Ovary (tissue), 10 donors: ENCODE measurements at places on chromosomes 2 and 18.
A peak's percentile ranks its signal among the peaks of the same experiment; 100 is the strongest.

DNA sequence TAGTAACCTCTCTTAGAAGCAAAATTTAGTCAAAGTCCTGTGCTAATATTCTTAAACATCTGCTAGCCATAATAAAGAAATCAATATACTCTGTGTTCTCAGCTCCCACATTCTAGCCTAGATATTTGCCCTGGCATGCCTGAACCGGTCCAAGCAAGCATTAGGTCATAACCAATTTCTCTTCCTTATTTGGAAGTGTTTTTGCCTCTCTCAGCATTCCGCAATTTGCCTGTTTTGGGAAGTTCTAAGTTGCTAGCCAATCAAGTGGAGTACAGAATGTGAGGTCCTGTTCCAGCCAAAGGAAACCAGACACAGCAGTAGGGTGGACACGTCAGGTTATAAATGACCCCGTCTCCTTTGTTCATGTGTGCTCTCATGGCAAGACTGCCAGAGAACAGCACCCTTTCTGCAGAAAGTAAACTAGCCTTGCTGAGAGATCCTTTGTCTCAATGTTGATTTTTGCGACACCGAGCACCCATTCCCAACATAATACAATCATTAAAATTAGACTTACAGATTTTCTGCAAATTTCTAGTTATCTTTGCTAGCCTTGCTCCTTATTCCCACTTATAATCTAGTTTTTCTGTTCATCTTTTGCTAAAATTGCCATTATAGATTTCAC is 13.0 kb upstream of the SULT1C4 start:
- H3K4me1 ChIP-seq: no peaks in the 10 kb centered on the region
- no peaks in the 10 kb centered on the region for H3K27me3 ChIP-seq
- no peak overlapping the region for H3K27ac ChIP-seq
- H3K4me3 ChIP-seq: no peak overlapping the region

DNA sequence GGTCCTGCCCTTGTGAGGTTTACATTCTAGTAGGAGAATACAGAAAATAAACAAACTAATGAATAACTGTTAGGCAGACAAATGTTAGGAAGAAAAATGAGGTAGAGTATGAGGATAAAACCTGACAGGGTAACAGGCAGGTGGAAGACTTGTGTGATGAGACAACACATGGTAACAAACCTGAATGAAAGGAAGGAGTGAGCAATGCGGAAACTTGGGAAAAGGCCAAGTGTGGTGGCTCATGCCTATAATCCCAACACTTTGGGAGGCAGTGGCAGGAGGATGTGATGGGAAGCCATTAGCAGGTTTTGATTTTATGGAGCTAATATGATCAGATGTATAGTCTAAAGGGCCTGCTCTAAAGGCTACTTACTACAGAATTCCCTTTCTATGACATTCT is 74.2 kb downstream of the INO80D start:
- no peaks in the 10 kb centered on the region for H3K27me3 ChIP-seq
- no peak overlapping the region for H3K27ac ChIP-seq
- H3K4me1 ChIP-seq: no peaks in the 10 kb centered on the region
- DNase-seq: no peak
- no peaks in the 10 kb centered on the region for H3K36me3 ChIP-seq

DNA sequence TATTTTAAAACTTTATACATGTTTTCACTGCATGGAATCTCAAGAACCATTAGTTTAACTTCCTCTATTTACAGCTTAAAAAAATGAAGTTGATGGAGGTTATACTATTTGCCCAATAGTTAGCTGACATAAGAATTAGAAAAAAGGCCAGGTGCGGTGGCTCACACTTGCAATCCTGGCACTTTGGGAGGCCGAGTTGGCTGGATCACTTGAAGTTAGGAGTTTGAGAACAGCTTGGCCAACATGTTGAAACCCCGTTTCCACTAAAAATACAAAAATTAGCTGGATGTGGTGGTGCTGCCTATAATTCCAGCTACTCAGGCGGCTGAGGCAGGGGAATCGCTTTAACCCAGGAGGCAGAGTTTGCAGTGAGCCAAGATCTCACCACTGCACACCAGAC is 125.1 kb upstream of the CDH19 start:
- H3K27me3 ChIP-seq: no peaks in the 10 kb centered on the region
- no peak overlapping the region for H3K4me3 ChIP-seq
- H3K36me3 ChIP-seq: no peaks in the 10 kb centered on the region
- DNase-seq: no peak
- H3K27ac ChIP-seq: no peak overlapping the region

GRCh38 chr2:136052369-136053362 is 65.3 kb downstream of the CXCR4 start:
- no peak overlapping the region for H3K27ac ChIP-seq
- no peak for DNase-seq
- no peaks in the 10 kb centered on the region for H3K36me3 ChIP-seq
- no peaks in the 10 kb centered on the region for H3K27me3 ChIP-seq
- H3K4me3 ChIP-seq: no peak overlapping the region

- H3K27me3 ChIP-seq: no peaks in the 10 kb centered on the region
- no peak for DNase-seq
- no peak overlapping the region for H3K4me3 ChIP-seq
Measured at GRCh38 chr2:189628817-189629530, 32.3 kb upstream of the ASNSD1 start.

DNA sequence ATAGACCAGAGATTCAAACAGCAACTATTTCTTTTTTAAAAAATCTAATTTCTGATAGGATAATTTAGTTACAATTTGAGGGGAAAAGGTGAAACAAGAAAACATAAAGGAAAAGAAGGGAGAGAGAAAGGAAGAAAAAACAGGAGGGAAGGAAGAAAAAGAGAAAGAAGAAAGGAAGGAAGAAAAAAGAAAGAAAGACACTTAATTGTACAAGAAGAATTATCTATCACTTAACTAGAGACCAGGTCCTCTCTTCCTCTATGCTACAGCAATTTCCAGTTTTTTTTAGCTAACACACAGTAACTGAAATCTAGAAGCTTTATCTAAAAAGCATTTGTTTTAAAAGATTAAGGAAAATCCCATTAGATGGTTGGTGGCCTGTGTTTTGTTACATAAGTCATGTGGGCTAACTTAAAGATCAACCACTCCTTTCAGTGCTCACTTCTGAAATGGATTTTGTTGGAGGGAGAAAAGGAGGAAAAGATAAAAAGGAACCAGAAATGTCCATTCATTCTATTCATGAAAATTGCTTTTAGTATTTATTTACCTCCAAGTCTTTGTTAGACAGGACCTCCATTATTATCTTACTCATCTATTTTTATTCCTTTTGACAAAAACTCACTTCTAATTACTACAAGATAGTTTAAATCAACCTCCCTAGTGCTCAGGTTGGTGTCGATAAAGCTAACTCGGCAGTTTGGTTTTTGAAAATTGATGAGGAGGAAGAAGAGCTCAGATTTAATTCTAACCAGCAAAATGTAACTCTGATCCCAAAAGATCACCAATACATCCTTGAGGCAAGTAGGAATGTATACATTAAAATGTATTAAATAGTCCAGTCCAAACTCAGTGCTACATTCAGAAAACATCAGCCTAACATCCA is 251.5 kb upstream of the FN1 start:
- H3K36me3 ChIP-seq: no peaks in the 10 kb centered on the region
- H3K27me3 ChIP-seq: no peaks in the 10 kb centered on the region
- H3K4me1 ChIP-seq: peaks cover 7% of the 10 kb centered on the region
- no peak overlapping the region for H3K4me3 ChIP-seq
- H3K27ac ChIP-seq: no peak overlapping the region

DNA sequence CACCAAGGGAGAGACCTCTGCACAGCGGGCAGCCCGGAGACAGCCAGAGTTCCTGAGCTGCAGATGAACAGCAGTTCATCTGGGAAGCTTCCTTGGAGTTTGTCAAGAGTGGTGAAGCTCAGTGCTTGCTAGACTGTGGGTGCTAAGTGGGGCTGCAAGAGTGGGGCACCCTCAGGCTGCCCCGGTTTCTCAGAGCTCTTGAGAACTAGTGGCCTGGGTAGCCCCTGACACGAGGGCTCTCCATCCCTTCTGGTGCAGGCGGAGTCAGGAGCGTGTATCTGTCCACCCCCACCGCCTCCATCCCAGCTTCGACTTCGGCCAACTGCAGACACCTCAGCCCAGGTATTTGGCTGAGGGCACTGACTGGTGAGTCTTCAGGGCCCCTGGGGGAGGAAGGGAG is 222.0 kb downstream of the LOXHD1 start:
- no peaks in the 10 kb centered on the region for H3K4me1 ChIP-seq
- no peak overlapping the region for H3K27ac ChIP-seq
- no peak overlapping the region for H3K4me3 ChIP-seq
- H3K27me3 ChIP-seq: no peaks in the 10 kb centered on the region
- no peaks in the 10 kb centered on the region for H3K36me3 ChIP-seq

DNA sequence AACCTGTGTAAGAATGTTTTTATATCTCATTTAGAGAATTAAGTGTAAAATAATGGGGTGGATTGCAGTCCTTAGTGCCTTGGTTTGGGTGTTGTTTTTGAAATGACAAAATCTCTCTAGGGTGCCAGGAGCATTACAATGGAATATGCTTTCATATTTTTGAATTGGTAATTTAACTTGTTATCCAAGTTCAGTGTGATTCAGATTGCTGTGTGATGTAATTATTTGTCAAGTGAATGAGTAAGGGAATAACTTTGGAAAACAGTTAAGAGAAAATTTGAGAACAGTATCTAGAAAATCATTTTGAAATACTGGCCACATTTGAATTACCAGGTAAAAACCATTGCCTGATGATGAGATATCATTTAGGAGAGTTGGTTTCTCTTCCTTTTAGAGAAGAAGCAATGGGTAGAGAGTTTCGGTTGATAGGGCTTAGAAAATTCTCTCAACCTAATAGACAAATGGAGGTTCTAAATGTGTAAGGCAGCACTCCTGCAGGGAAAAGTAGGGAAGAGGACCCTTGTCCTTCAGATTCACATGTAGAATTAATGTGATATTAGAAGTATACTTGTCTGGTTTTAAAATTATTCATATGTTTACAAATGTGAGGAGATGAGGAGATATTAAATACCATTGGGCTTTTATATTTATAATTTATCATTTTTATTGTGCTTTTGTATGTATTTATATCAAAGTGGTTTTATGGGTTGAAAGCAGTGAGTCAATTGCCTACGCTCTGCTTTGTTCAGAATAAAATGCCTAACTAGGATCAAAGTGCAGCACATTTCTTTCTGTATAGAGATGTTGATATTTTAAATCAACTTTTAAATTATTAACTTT is 124.8 kb downstream of the PHLPP1 start:
- no peaks in the 10 kb centered on the region for H3K27me3 ChIP-seq
- H3K4me3 ChIP-seq: no peak overlapping the region
- no peak overlapping the region for H3K27ac ChIP-seq
- H3K36me3 ChIP-seq: no peaks in the 10 kb centered on the region
- H3K4me1 ChIP-seq: no peaks in the 10 kb centered on the region

DNA sequence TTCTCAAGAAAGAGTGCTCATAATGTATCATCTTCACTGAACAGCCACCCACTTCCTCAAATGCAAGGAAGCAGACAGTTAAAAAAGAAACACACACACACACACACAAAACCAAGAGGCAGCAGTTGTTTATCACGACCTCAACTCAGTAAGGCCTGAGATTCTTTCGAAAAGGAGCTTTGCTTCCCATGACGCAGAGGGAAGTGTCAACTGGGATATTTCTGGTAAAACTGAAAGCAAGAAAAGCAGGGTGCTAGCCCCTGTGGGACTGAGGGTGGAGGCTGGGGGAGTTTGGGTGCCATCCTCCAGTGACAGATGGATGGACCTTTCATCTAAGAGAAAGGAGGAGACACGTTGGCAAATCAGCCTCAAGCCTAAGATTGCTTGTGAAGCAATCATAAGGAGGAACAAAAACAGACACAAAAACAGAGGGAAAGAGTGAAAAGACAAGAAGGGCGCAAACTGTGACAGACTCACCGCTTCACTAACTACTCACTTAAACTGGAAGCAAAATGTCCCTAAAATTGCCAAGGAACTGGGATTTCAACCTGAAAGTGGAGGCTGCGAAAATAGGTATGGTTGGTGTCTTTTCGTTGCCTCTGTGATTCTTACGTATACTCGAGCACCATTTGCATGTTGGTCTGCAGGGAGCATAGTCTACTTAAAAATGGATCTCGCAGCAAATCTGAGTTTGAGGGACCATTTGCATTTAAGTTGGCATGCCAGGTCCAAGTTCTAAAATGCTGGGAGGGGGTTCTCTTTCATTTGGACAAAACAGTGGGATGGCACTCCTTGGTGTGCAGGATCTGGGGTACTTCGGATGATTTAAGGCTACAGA is at the start of gene ARHGAP25:
TSS of gene ARHGAP25 (plus strand) at position 124 of the 838 bp plus-strand sequence. CDS start at position 513, 389 bp downstream.
- no peaks in the 10 kb centered on the region for H3K4me1 ChIP-seq
- H3K4me3 ChIP-seq: no peak within 1 kb of the TSS
- H3K27me3 ChIP-seq: no peaks in the 10 kb centered on the region
- DNase-seq: no peak
- no peak within 1 kb of the TSS for H3K27ac ChIP-seq
- no peaks in the 10 kb centered on the region for H3K36me3 ChIP-seq

DNA sequence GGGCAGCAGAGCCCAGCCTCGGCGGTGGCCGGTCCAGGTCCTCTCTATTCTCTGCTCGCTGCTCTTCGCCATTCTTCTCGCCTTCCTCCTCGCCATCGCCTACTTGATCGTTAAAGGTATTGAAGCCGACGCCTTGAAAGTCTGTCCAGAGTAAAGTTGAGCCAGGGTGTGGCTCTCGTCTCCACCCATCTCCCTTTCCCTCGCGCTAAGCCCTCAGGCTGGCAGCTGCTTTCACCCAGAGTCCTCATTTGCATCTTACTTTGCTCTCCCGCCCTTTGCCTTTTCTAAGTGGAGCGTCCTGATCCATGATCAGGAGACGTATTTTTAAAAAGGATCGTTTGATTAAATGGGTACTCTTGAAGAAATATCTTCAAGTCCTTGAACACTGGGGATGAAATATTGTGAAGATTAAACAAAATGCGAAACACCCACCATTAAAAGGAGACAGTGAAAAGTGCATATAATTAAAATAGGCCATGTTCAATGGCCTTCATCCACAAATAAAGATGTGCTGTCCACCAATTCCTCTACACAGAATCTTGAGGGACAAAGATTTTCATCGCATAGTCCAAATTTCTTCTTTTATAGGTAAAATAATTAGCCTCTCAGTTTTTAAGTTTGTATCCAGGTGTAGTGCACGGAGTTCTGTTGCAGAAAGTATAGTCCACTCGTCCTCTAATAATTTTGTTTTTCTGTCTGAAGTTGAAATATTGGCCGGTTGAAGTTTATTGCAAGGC is 657 bp downstream of the ARL6IP6 start:
- H3K4me3 ChIP-seq: peak overlapping the region; percentile 96
- no peaks in the 10 kb centered on the region for H3K27me3 ChIP-seq
- peak overlapping the region; percentile 94 for H3K27ac ChIP-seq
- H3K4me1 ChIP-seq: peaks cover 5% of the 10 kb centered on the region
- H3K36me3 ChIP-seq: no peaks in the 10 kb centered on the region

DNA sequence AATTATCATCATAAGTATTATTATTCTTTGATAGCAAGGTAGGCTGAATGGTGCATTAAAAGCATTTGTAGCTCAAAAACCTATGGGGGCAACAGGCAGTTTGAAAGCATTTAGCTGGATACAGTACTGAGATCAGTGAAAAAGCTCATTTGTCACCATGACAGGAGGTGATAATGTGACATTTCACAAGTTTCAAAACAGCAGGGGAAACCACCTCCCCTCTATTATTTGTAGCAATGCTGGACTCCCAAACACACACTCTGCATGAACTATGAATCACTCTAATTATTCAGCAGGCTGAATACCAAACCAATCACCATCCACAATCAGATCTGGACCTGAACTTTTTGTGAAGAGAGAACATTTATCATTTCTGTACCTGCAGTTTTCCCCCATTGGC is 63.4 kb downstream of the MYO5B start:
- DNase-seq: no peak
- H3K4me3 ChIP-seq: no peak overlapping the region
- H3K36me3 ChIP-seq: no peaks in the 10 kb centered on the region
- no peaks in the 10 kb centered on the region for H3K27me3 ChIP-seq

GRCh38 chr2:95401480-95401879 is 1.0 kb upstream of the FAHD2A start:
- H3K27ac ChIP-seq: no peak overlapping the region
- no peak for DNase-seq
- no peaks in the 10 kb centered on the region for H3K27me3 ChIP-seq
- H3K4me1 ChIP-seq: peaks cover 6% of the 10 kb centered on the region
- peak overlapping the region; percentile 75 for H3K4me3 ChIP-seq
